CD4-positive, CD25-positive, alpha-beta regulatory T cell (primary cell): ENCODE measurements at places on chromosomes 11 and 22.

- DNase-seq: no peak
These were observed 22.4 kb downstream of the TRMU start for GRCh38 chr22:46357711-46358520.

GRCh38 chr11:105000167-105000566 is 22.8 kb downstream of the CASP5 start:
- DNase-seq: no peak

DNA sequence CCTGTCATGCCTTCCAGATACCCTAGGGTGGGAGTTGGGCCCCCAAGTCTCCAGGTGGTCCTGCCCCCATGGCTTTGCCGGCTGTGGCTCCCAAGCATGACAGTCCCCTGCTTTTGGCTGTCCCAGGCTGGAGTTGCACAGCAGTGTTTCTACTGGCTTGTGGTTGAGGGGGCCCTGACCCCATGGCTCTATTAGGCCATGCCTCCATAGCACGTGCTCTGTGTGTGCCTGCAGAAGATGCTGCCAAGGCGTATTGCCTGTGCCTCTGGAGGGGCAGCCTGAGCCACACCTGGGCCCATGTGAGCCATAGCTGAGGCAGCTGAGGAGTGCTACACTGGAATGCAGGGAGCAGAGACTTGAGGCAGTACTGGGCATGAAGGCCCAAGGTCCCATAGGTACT is 25.4 kb upstream of the CD81 start:
- DNase-seq: no peak

GRCh38 chr11:48193876-48194275 is 22.7 kb upstream of the OR4B1 start:
- no peak for DNase-seq

DNA sequence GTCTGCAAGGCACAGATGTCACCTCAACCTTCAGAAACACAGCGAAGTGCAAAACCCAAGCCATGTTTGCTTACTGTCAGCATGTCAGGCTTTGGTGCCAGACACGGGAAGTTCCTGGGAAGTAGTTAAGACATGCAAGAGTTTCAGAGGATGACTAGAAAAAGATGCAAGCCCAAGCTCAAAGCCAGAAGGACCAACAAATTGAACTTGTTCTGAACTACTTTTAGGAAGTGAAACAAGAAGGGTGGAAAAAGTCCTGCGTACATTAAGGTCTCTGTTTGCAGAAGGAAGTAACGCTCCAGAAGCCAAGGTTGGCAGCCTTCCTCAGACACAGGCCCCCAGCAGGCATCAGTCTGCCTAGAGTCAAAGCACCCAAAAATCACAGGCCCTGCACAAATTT is 2.6 kb downstream of the AP1B1 start:
- no peak for DNase-seq

DNA sequence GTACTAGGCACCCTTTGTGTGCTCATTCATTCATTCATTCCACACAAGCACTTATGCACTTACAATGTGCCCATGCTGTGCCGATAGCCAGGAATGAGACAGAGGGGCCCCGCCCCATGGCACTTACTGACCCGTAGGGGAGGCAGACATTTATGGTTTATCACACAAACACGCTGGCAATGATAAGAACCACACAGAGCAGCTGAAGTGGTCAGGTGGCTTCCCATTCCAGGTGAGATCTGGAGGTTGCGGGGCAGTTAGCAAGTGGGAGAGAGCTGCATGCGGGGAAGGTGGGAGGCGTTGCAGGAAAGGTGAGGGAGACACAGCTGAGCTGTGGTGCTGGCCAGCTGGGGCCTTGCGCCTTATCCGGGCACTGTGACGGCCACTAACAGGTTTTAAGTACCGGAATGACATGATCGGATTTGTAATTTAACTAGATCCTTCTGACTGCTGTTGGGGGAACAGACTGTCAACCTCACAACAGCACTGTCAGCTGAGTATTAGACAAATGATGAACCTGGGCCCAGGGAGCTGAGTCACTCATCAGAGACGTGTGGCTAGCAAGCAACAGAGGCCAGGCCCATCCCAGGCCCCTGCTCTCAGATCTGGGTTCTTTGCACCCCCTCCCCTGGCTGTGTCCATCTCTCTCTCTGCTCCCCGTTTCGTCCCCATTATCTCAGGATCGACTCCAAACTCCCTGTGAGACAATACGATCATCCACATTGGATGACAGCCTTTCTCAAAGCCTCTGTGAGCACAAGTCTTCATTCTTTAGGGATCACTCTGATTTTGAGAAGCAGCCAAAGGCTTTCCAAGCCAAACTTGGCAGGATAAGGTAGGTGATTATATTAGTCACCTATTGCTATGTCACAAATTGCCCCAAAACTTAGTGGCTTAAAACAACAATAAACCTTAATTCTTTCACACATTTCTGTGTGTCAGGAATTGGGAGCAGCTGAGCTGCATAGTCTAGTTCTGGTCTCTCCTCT is 28.4 kb downstream of the RASD2 start:
- no peak for DNase-seq
